ENCODE measurements at places on chromosomes 3 and 15. TPM values are rescaled to one million over a fixed set of nuclear protein-coding genes. Genes with fewer than 3 reads are reported as not detected.

GRCh38 chr3:107993771-107994170 is 97.1 kb downstream of the CD47 start:
- no peak for DNase-seq

DNA sequence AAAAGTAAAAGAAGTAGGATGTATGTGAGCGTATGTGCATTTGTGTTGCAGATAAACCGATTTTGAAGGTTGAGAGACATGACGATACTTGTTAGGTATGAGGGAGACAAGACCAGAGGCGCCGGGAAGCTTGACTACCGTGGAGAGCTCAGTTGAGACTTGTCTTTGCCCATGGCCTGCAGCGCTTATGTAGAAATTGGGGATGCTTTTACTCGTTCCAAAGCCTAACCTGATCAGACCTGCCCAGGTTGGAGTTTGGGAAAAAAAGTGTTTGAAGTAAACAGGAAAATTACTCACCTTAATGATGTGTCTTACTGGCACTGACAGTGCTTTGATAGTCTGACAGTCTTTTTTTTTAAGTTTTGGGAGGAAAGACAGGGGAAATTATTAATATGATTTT is 202.8 kb downstream of the TP63 start:
- no peak for DNase-seq

- no peak for DNase-seq
Measured at GRCh38 chr15:92277776-92278175, 115.9 kb upstream of the ST8SIA2 start.

GRCh38 chr15:70034596-70034995 is 63.1 kb downstream of the TLE3 start:
- no peak for DNase-seq

DNA sequence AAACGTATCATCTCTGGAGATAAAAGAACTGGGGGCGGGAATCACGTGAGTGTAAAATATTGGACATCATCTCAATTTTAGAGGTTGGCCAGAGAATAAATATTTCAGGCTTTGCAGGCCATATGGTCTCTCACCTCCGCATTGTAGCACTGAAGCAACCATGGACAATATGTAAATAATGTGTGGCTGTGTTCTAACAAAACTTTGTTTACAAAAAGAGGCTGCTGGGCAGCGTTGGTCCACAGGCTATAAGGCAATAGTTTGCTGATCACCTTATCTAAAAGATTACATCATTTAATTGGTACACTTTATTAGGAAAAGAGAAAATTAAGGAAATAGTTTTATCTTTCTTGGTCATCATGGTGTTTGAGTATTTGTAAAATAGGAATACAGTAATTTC is 22.5 kb upstream of the SHC4 start:
- no peak for DNase-seq

- peak; percentile 63 for DNase-seq
Measured at GRCh38 chr15:90664650-90665287, 52.4 kb upstream of the BLM start.

DNA sequence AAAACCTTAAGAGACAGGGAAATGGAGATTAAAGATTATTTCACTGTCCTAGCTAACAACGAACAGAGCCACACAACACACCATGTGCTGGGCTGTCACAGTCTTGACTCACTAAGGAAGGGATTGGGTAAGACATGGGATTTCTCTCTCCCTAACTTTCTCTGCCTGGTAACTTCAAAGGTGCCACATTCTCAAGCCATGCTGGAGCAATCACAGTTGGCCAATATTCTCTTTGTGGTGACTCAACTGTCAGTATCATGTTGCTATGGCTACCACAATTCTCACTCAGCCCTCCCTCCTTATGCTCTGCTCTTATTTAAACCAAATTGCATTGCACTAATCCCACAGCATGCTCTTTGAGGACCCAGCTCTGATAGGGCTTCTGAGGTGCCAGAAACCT is 74.0 kb downstream of the OXNAD1 start:
- no peak for DNase-seq

GRCh38 chr3:17144665-17144993 is 259.9 kb downstream of the PLCL2 start:
- no peak for DNase-seq

GRCh38 chr15:25844981-25845680 is 18.0 kb downstream of the ATP10A start:
- no peak for DNase-seq

DNA sequence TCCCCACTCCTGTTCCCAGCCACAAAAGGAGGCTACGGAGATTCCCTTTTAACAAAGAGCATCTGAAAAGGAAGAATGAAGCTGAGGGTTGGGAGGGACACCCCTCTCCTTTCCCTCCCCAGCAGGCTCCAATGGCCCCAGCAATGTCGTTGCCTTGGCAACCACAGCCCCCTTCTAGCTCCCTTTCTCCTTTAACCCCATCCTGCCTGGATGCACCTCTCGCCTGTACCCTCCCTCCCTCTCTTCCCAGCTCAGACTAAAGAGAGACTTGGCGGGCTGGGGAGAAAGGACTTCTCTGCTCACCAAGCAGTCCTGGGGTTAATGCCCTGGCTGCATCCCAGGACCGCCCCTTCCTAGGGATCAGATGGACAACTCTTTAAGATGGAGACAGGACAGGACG is 7.1 kb upstream of the RPL29 start:
- no peak for DNase-seq

Gene PLSCR5
- not detected for polyA plus RNA-seq

Gene CEP97
- 11.6 TPM for polyA plus RNA-seq

Gene IFRD2
- 42.8 TPM for polyA plus RNA-seq
